ENCODE measurements at places on chromosomes 4 and X. TPM values are rescaled to one million over a fixed set of nuclear protein-coding genes. Genes with fewer than 3 reads are reported as not detected.

PAGE2 gene
- total RNA-seq, result 0.78 TPM

SLC6A14 gene
- total RNA-seq, result 0.04 TPM

SPATA18 gene
- not detected for total RNA-seq

FGF13 gene
- 53.2 TPM for total RNA-seq

DCHS2 gene
- total RNA-seq, result 6.9 TPM

REST gene
- total RNA-seq, result 23.2 TPM

TMPRSS11A gene
- not detected for total RNA-seq

FGF2 gene
- total RNA-seq, result 19.4 TPM

TMEM150C gene
- 0.07 TPM for total RNA-seq

MAGEC2 gene
- total RNA-seq, result 57.4 TPM
